NCI-H510A treated with DMSO at 0.1 percent for 48 hours (cell line): ENCODE measurements at places on chromosomes 12 and 14.

DNA sequence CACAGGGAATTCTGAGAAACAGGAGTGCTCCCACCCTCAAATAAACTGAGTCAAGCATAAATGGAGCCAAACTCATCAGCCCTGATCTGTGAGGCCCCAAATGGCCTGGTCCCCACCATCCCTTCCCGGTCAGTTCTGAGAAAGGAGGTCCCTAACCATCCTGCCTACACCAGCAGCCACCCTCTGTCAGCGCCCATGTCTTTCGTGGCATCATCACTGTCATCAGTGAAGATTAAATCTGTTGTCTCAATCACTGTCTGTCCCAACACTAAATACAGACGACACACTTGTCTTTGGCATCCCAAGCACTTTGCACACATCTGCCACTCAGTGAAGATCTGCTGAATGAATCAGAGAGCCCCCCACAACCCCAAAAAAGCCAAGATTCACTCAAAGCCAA, 22.4 kb downstream of the VPS37B start:
- no peak for DNase-seq

DNA sequence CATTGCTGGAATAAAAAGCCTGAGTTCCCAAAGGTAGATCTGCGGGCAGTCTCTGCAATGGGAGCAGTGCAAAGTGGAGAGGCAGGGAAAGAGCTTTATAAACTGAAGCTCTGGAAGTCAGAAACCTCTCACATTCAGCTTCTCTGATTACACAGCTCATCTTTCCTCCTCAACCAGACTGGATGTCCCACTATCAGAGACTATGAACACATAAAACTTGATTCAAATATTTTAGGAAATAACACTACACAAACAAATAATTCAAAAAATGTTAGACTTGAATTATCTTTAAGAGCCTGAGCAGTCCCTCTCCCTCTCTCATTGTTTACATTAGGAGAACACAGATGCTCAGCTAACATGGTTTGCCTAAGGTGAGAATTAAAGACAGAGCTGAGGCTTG, 72.9 kb downstream of the DENND5B start:
- DNase-seq, result no peak

GRCh38 chr14:65229748-65230728, 127.7 kb upstream of the MAX start:
- peak; percentile 91 for DNase-seq

GRCh38 chr14:22084393-22085281, 411.0 kb upstream of the OR4E1 start:
- DNase-seq, result peak; percentile 11

- DNase-seq, result peak; percentile 83
These were observed 14.8 kb downstream of the SNW1 start for GRCh38 chr14:77746064-77746702.
